ENCODE measurements at places on chromosomes 6 and 20.

GRCh38 chr6:25002326-25003091 is 66.7 kb upstream of the RIPOR2 start:
- DNase-seq: no peak

GRCh38 chr6:15205321-15205720 is 40.5 kb upstream of the JARID2 start:
- DNase-seq: no peak

GRCh38 chr6:68296126-68296525 is 339.0 kb upstream of the ADGRB3 start:
- no peak for DNase-seq

GRCh38 chr6:118467181-118467580 is 80.9 kb upstream of the PLN start:
- no peak for DNase-seq
